ENCODE measurements at places on chromosomes 1 and 21.
A peak's percentile ranks its signal among the peaks of the same experiment; 100 is the strongest.

DNA sequence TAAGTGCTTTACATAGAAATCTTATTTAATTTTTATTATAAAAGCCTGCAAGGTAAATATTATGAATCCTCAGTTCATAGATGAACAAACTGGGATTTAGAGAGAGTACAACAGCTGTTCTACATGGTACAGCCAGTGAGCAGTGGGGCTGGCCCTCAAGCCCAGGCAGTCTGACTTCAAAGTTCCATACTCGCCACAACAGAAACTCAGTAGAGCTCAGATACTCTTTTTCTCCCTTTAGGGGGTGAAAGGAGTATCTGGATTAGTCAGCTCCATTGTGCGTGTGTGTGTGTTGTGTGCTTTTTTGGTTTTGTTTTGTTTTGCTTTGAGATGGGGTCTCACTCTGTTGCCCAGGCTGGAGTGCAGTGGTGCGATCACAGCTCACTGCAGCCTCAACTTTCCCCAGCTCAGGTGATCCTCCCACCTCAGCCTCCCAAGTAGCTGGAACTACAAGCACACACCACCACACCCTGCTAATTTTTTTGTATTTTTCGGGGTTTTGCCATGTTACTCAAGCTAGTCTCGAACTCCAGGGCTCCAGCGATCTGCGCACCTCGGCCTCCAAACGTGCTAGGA, 378.5 kb downstream of the SMYD3 start:
- no peak for DNase-seq

- no peak for DNase-seq
Measured at GRCh38 chr1:202615501-202616354, 94.5 kb downstream of the SYT2 start.

GRCh38 chr21:42941696-42942085, 16.3 kb upstream of the ERVH48-1 start:
- no peak for DNase-seq

DNA sequence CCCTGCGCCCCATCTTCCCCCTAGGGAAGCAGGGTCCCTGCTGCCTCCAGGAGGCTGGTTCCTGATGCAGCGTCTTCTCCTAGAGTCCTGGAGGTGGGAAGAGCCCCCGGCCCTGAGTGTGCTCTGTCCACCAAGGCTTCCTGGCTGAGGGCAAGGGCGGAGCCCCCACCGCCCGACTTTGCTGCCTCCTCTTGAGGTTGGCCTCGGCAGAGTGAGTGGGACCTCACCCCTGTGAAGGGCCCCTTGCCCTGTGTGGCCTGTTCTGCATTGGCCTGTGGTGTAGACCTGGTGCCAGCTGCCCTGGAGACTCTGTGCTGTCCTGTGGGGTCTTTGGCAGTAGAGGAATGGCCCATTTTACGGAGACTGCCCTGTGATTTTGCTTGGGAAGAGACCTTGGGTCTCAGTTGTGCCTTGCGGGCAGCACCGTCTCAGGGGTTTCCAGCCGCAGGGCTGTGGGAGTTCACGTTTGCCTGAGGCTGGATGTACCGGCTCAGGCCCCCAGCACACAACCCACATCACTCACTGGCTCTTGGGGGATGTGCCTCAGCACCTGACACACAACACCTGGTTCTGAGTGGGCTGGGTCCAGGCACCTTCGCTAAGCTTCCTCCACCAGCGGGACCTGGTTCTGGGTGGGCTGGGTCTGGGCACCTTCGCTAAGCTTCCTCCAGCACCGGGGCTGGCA, 73.6 kb downstream of the SKI start:
- DNase-seq: no peak

DNA sequence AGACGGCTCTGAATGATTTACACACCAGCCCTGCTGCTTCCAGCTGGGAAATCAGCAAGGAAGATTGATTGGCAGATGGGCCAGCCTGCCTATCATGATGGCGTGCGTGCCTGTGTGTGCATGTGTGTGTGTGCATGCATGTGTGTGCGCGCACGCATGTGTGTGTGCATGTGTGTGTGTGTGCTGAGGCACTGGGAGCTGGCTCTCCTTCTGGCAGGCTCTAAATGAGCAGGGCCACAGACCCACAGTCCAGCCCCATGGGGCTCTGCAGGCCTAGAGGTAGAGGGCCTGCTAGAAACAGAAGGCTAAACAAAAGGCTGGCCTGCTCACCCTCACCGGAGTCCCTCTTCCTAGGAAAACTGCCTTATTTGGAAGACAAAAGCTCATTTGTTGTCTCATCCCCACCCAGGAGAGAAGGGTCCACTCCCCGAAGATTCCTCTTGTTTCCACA, 6.0 kb downstream of the KLHDC8A start:
- DNase-seq: no peak

GRCh38 chr1:229127301-229127700, 143.6 kb upstream of the RAB4A start:
- DNase-seq: peak; percentile 29

GRCh38 chr21:16837721-16838120, 675.1 kb upstream of the CXADR start:
- DNase-seq: no peak

GRCh38 chr1:183635099-183635605, 431 bp downstream of the ARPC5 start:
- DNase-seq: peak; percentile 11

DNA sequence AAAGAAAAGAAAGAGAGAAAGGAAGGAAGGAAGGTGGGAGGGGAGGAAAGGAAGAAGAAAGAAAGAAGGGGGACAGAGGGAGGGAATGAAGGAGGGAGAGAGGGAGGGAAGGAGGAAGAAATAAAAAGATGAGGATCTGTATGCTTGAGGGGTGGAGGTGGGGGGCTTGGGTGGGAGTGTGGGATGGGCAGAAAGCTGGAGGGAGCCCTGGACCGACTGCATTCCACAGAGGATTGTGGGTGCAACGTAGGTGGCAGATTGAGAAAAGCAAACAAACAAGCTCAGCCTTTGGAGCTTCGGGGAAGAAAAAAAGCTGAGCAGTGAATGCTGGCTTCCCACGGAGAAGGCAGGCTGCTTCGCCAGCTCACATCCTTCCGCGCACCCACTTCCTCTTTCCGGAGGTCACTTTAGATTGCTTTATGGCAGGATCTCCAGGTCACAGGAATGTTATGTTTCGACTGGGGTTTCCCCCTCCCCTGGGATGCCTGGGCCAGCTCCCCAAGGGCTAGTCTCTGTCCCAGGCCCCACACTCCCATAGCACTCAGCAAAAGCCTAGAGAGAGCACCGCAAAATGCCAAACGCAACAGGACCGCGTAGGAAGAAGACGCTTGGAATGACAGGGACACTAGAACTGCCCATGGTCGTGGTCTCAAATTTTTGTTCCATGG, 20.7 kb upstream of the LGALS8 start:
- DNase-seq: no peak

DNA sequence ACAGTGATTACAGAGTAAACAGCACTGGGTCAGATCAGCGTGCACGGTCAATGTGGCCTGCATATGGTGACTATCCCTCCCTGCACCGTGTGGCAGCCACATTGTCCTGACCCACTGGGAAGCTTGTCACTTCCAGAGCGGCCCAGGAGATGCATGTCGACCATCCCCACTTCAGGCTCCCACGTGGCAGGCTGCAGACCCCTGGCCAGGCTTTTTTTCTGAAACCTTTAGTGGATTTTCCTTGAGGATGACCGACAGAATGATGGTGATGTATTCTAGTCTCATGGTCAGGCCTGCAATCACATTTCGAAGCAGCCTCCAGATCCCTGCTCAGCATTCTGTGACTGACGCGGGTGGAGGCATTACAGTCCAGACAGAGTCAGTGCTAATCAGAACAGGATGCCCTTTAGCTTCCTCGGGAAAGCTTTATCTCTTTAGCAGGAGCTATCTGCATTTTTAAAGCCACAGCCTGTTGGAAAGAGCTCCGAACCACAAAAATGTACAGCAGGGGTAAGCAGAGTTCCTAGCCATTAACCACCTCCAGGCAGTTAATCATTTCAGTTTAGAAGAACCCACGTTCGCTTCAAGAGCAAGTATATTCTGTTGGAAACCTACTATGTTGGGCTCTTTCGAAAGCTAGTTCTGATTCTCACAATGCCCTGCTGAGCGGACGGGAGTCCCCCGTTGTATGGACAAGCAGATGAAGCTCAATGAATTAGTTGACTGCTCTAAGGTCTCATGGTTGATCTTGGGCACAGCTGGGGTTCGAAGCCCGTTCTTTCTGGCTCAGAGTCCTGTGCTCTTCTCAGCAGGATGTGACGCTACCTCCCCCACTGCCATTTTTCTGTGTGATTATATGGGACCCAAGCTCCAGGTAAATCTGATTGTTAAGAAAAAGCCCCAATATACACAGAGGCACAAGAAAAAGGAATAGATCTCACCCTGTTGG, 56.5 kb downstream of the IRF2BP2 start:
- no peak for DNase-seq

GRCh38 chr21:35520856-35521255, 471.8 kb upstream of the RUNX1 start:
- DNase-seq: no peak

- no peak for DNase-seq
Measured at GRCh38 chr1:192602757-192603156, 27.2 kb downstream of the RGS1 start.

DNA sequence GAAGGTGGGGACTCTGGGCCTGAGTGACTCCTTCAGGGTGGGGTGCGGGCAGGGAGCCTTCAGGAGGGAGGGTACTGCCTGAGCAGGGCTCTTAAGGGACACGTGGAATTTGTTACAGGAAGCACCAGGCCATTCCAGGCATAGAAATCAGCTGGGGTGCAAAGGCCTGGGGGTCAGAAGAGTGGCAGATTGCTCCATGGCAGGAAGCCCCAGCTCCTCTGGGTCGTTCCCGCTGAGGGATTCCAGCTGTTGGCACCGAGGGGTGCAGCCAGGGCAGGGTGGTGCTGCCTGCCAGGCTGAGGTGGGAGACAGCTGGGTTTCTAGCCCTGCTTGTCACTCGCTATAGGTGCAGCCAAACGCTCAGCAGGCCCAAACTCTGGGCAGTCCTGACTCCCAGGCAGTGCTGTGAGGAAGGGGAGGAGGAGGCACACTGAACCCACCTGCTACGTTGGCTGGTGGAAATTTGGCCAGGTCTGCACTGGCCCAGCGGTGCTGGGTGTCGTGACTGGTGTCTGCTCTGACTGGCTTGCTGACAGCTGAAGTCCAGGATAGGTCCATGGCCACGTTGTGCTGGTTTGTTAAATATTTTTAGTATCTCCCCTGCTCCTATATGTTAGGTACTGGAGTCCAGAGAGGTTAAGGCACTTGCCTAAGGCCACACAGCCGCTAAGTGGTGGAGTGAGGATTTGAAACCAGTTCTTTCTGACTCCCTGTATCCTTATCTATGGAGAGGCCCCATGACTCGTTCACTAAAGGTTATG, 19.3 kb downstream of the TNFRSF1B start:
- DNase-seq: no peak

- DNase-seq: no peak
Measured at GRCh38 chr1:208078752-208079151, 165.4 kb downstream of the PLXNA2 start.

DNA sequence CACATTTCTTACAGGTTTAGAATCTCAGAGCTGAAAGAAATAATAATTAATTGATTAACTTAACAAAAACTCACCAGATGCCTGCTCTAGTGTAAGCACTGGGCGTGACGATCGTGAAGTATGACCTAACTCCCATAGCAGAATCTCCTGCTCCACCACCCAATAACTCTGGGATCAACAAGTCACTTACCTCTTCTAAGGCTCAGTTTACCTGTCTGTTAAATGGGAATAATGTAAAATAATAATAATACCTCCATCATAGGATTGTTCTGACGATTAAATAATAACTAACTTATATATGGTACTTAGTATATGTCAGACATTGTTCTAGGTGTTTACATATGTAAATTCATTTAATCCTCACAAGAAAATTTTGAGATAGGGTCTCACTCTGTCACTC, 24.6 kb downstream of the COA7 start:
- DNase-seq: no peak

GRCh38 chr1:54976747-54977146, 3.7 kb upstream of the TMEM61 start:
- no peak for DNase-seq

GRCh38 chr1:119375366-119375765, 6.8 kb downstream of the HAO2 start:
- DNase-seq: no peak

- DNase-seq: no peak
Measured at GRCh38 chr21:45219517-45219916, 68.2 kb downstream of the POFUT2 start.

DNA sequence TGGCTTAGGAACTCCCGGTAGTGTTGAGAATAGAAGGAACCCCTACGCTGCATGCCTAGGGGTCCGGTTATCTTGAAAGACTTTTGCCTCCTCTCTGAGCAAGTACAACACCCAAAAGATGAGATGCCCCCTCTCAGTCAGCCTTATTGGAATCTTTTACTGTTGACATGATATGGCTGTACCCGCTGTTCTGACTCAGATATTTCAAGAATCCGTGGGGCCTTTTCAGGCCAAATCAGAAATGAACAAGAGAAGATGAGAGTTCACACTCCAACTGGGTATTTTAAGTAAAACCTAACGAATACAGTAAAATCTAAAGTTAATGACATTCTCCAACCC, 164.2 kb downstream of the PPIAL4G start:
- DNase-seq: no peak

- DNase-seq: no peak
Measured at GRCh38 chr1:209657918-209658317, 5.7 kb upstream of the LAMB3 start.

- DNase-seq: no peak
Measured at GRCh38 chr1:69858534-69858933, 290.8 kb downstream of the LRRC7 start.
